GM23248 (cell line): ENCODE measurements at places on chromosomes 5 and 9. TPM values are rescaled to one million over a fixed set of nuclear protein-coding genes. Genes with fewer than 3 reads are reported as not detected.

- DNase-seq: no peak
Measured at GRCh38 chr5:94856257-94856800, 237.9 kb downstream of the SLF1 start.

DNA sequence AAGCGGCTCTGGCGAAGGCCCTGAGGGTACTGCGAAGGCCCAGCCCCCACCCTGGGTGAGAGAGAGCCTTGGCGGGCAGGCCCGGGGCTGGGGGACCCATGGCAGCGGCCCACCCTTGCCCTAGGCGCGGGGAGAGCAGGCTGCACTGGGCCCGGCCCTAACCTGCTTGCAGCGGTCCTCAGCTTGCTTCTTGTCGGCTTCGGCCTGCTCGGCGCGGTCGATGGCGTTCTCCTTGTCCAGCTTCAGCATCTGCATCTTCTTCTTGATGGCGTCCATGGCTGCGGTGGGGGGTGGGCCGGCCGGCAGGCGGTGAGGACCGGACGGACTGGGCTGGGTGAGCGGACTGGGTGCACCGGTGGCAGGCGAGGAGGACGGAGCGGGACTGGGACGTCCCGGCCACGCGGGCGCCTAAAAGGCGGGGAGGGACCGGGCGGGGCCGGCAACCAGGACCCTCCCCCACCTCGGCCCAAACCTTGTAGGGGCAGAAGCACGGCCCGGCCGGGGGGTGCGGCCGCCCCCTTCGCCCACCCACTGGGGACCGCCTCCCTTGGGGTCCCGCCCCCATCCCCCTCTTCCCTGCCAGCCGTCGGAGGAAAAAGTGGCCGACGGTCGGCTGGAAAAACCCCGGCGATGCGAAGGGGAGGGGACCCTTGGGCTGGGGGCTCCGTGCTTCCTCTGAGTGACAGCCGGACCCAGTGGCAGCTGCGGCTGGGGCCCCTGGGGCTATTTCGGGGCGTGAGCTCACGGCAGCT is at the start of gene TPM2:
TPM2 (minus strand) TSS at position 384 of the 752 bp plus-strand sequence; CDS start at position 276, 108 bp downstream.
- peak; percentile 90 for DNase-seq

NTRK2 gene
- 0.05 TPM in 1 of 2 replicates, not detected in the other for polyA plus RNA-seq

GRCh38 chr5:66769839-66770617 is 173.8 kb downstream of the MAST4 start:
- peak; percentile 25 for DNase-seq

DNA sequence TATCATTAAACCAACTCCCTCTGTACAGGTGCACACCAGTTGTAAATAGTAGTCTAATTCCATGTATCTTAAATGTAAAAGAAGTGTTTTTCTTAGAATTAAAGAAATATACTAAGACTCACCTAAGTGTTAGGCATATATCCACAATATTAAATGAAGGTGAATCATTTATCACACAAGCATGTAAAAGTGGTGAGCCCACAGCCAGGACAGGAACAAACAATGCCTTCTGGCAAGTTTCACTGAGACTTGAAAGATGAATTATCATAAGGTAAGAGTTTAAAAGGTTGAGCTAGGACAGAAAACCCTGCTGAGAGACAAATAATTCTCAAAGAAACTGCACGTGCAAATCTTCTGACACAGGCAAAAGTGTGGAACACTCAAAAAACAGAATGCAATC is 832.5 kb downstream of the TAF11L14 start:
- DNase-seq: no peak
